NCI-H2171 treated with DMSO at 0.1 percent for 48 hours (cell line): ENCODE measurements at places on chromosomes 7 and 10.

DNA sequence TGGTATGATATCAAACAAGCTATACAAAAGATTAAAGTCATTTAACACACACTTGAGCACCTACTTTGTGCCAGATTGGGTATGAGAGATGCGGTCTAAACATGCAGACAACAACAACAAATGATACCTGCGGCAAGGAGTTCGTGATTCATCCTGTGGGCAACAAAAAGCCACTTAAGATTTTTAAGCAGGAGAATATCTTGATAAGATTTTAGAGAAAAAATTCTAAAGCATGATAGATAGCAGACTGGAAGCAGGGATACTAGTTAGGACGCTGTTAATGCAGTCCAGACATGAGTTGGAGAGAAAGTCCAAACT, 1.6 kb upstream of the KBTBD2 start:
- DNase-seq, result no peak

DNA sequence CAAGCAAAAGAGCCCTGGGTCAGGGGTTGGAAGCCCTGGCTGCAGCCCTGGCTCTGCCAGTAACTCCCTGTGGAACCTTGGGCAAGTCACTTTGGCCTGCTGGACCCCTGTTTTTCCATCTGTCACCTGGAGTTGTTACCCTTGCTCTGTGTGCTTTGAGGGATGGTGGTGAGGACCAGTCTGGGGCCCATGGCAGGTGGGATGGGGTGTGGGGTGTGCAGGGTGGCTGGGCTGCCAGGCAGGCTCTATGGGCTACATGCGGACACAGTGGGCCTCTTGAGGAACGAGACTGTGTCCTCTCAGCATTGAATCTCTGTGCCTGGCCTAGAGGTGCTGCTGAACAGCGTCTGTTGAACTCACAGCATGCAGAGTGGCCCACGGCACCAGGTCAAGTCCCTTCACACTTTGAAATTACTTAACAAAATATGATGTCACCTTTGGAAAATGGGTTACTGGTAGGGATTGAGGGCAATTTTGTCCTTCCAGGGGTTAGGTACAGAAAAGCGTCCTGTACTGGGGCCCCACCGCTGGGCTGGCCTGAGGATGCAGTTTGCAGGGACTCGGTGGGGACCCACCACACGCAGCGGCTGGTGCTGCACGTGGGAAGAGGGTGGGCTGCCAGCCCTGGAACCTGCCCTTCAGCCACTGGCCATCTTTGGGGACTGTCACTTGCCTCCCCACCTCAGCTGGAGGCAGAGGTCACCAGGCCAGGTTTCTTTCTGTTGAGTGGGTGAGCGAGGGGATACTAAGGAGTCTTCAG, 45.3 kb downstream of the PRF1 start:
- DNase-seq, result no peak

DNA sequence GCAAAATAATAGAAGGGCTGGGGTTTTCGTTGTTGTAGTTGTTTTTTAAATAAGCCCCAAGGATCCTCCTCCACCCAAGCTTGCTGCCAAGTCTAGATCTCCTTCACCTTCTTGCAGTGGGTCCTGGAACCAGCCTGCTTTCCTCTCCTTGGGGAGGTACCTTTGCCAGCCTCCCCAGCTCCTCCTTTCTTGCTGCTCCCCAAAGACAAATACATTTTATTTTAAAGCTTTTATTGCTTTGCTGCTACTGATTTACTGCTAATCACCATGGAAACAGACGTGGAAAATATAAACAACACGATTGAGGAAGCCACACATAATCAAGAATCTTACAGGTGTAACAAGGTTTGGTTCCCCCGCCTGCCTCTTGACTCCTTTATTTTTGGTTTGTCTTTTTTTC, 17.4 kb upstream of the SLF2 start:
- no peak for DNase-seq

- no peak for DNase-seq
These were observed 27.6 kb downstream of the SPAG6 start for GRCh38 chr10:22372917-22373316.

DNA sequence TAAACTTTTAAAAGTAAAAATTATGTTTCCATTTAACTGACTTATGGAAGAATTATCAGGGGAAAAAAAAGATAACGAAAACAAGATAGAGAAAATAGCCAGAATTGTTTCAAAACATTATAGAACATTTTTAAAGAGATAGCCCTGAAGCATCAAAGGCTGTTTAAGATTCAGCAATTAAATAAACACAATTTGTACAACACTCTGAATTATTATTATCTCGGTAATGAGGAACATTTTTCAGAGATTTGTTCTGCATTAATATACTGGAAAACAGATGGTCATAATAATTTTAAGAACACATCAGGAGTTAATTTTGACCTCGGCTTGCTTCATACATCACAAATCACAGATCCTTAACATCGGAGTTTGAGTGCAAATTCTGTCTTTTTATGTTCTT, 643.8 kb downstream of the SORCS1 start:
- DNase-seq, result no peak

DNA sequence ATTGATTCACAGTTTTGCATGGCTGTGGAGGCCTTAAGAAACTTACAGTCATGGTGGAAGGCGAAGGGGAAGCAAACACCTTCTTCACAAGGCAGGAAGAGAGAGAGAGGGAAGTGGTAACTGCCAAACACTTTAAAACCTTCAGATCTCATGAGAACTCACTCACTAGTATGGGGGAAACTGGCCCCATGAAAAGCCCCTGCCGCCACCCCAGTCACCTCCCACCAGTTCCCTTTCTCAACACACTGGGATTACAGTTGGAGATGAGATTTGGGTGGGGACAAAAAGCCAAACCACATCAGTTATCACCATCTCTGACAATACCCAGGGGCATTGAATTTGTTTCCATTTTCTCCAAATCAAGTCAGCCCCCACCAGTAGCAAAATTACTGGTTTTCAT, 740.4 kb downstream of the GATA3 start:
- DNase-seq, result no peak
